ENCODE measurements at places on chromosomes 4 and X.

- no peak for DNase-seq
These were observed 1074.2 kb upstream of the INTU start for GRCh38 chr4:126558596-126558995.

DNA sequence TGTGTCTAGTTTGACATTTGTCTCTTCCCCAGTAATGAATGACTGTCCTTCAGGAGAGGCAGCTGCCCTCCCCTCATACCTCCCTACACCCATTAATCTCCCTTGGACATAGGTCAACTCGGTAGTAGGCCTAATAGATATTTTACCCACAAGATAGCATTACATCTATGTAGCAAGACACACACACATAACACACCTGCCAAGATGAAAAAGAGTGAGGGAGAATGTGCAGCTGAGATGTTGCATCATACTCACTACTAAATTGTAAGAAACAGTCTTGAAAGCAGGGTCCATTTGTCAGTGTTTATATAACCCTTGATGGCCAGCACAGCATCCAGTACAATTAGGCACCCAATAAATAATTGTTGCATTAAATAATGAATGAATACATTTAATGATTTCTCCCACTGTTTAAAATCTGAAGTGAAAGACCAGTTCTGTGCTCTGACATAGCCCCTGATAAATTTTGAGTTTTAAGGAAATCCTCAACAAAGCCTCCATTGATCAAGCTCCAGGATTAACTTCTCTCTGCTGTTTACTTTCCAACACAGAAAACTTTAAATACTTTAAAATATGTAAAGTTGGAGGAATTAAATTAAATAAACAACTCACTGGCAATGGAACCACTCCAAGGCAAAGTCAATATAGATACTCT lies 440.8 kb upstream of the RASGEF1B start:
- no peak for DNase-seq

DNA sequence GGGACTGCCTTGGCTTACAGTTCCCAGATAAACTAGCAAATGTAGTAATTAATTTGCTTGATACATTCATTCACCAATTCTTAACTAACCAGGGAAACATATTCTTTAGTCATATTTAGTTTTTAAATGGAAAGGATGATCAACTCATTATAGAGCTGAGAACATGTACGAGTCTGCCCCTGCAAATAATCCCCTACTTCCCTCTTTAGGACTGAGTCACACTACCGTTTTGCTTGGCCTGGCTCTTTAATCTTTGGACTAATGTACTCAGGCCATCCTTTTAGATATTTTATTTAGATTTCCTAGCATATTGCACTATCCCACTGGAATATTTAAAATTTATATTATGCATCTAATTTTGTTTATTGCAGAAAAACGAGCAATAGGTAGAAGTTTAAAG lies 105.5 kb upstream of the LCORL start:
- no peak for DNase-seq

DNA sequence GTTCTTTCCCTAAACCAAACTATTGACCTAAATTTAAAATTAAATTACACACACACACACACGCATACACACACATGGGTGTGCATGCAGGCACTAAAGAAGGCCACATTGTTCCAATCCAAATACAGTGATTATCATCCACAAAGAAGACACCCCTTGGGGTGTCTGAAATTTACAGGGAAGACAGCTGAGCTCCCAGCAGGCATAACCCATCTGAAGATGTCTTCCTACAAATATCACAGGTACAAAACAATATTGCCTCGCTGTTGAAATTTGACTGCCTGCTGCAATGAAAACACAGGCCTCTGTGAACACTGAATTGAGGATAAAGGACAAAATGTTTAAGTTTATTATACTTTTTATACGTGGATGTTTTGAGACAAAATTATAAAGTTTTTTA lies 50.2 kb upstream of the SLC7A11 start:
- no peak for DNase-seq

DNA sequence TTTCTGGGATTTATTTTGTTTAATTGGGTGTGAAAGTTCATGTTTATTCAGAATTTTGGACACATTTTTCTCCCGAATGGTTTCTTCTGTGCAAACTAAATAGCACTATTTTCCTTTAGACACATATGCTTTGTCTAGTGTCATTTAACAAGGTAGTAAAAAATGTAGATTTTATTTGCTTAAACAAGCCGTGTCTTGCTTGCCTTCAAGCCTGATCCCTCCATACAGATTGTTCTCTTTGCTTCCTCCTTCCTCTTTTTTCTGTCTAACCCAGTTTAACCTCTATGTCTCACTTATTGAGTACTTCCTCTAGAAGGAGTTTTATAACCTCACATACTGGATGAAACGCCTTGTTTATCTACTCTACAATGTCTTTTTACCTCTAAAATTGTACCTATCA lies 211.8 kb downstream of the NPFFR2 start:
- no peak for DNase-seq

GRCh38 chr4:78732332-78733104 lies 43.6 kb upstream of the BMP2K start:
- DNase-seq = no peak

- no peak for DNase-seq
These were observed 30.9 kb downstream of the AADAT start for GRCh38 chr4:170058826-170059225.

DNA sequence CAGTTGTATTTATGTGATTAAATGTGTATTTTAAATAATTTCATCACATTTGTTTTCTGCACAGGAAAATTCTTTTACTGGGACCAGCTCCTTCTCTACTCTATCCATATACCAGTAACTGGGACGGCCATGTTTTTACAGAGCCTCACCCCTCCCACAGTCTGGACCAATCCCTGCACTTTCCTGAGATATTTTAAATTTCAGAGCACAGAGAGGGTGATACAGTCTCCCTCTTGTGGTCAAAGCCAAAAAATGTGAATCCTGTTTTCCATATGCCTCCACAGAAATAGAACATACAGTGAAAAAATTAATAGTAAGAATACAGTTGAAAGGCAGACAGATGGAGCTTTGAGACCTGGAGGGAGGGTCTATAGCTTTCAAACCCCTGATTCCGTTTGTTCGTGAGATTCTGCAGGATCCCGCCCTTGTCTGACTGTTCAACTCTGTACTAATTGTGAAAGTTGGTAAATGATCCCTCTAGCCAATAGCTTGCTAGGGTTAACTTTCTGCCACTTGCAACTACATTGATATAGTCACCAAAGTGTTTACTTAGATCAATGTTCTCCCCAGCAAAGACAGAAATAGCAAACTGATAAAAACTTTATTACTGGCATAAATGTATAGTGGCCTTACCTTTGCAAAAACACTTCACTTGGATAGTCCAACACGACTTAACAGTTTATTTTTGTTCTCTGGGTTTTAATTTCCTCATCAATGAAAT lies 172.2 kb downstream of the PPARGC1A start:
- peak; percentile 70 for DNase-seq

DNA sequence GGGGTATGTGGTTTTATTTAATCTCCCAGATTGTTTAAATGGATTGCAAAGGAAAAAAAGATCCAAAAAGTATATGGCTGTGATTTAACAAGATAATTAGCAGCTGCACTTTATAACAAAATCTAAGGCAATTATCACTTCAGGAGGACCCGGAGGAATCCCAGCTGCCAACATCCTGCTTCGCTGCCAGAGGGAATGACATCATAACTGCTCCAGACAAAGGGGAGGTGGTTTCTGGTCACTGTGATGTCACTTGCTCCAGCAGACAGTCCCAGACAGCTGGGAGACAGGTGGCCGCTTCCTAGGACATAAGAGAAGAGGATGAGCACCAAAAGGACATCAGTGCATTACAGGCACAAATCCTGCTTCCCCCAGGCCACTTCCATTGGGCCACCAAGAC lies 371.0 kb downstream of the BCOR start:
- no peak for DNase-seq

GRCh38 chr4:19167311-19167710 lies 1084.4 kb upstream of the SLIT2 start:
- no peak for DNase-seq

Data from NAMALWA (cell line).